ENCODE measurements at places on chromosomes 1 and 21. TPM values are rescaled to one million over a fixed set of nuclear protein-coding genes. Genes with fewer than 3 reads are reported as not detected.

TMEM51 gene
- 41.6 TPM for total RNA-seq

LCE1C gene
- not detected for total RNA-seq

DCDC2B gene
- not detected for total RNA-seq

CADM3 gene
- 0.15 TPM for total RNA-seq

CACNA1E gene
- not detected for total RNA-seq

TTLL7 gene
- total RNA-seq, result 2.8 TPM

SLC30A2 gene
- total RNA-seq, result not detected

CCDC185 gene
- total RNA-seq, result not detected

AMY1C gene
- total RNA-seq, result not detected

CELA3A gene
- not detected for total RNA-seq
